Pancreas (tissue), 10 donors: ENCODE measurements at places on chromosomes 1 and 21. TPM values are rescaled to one million over a fixed set of nuclear protein-coding genes. Genes with fewer than 3 reads are reported as not detected.

MARK1 gene
- total RNA-seq, result 1.9 TPM

KMO gene
- not detected for total RNA-seq

THEMIS2 gene
- 12.6 TPM for total RNA-seq

METTL25B gene
- 18.1 TPM for total RNA-seq

FAM163A gene
- 0.18 TPM for total RNA-seq

NEGR1 gene
- total RNA-seq, result 3.0 TPM

DIO1 gene
- not detected for total RNA-seq

NBL1 gene
- total RNA-seq, result 12.7 TPM

GJA8 gene
- total RNA-seq, result not detected

DNA sequence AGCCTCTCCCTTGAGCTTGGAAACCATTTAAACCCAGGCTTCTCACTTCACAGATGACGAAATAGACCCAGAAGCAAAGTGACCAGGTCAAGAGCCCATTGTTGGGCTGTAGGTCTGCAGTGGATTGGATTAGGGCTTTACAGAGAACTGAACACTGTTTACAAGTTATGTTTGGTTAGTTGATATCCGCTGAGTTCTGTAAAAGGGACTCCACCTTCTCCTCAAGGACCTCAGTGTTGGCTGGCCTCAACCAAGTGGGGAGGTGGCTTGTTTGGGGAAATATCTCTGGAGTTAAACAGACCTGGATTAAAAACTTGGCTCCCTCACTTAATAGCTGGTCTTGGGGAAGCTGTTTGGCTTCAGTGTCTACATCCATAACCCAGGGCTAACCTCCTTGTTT is 88.1 kb downstream of the UCK2 start:
- no peaks in the 10 kb centered on the region for H3K36me3 ChIP-seq
- no peaks in the 10 kb centered on the region for H3K4me1 ChIP-seq
- no peak for DNase-seq
- H3K27me3 ChIP-seq, result no peaks in the 10 kb centered on the region
- H3K4me3 ChIP-seq, result no peak overlapping the region

DNA sequence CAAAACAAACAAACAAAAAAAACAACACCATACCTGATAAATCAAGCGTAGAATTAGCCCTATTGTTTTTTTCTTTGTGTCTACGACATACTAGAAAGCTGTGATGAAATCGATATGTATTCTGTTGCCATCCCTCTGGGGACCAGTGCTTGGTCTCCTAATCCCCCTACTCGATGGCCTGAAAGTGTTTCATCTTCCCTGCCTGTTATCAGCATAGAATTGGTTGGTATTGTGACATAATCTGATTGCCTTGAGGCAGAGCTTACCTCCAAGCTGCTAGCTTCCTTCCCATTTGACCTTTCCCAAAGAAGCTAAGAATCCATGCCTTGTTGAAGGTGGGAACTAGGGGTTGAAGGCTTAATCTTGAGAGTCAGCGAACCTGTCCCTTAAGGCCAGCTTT is 40.7 kb upstream of the PIGV start:
- H3K36me3 ChIP-seq, result peaks cover 6% of the 10 kb centered on the region
- no peak for DNase-seq
- H3K4me3 ChIP-seq, result no peak overlapping the region
- H3K27ac ChIP-seq, result no peak overlapping the region
- no peaks in the 10 kb centered on the region for H3K4me1 ChIP-seq

DNA sequence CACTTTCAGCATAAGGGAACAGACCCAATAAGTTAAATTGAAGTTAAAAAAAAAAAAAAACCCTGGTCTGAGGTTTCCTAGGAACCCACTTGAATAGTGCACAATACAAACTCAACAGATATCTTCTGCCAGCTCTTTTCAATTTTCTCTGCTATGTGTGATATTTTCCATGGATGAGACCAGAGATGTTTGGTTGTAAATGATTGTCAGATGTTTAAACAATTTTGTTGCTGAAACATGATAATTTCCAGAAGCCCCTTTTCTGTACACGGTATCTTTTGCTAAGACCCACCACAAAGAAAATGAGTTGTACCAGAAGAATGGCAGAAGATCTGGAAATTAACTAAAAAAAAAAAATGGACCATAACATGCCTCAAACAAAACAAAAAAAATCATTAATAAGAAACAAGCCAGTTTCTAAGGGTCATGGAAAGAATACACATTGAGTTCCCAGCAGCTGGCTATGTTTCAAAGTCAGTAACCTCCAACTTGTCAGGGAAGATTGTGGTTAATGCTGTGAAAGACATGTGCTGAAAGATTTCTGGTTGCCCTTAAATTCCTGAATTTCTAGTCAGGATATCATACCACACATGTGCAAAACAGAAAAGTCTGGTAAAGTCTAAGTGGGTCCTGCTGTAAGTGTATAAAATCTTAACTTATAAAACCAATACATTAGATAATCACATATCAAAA is 35.6 kb upstream of the MGST3 start:
- no peaks in the 10 kb centered on the region for H3K4me1 ChIP-seq
- peaks cover 5% of the 10 kb centered on the region for H3K27me3 ChIP-seq
- no peak overlapping the region for H3K27ac ChIP-seq
- H3K36me3 ChIP-seq, result no peaks in the 10 kb centered on the region
- H3K4me3 ChIP-seq, result no peak overlapping the region

DNA sequence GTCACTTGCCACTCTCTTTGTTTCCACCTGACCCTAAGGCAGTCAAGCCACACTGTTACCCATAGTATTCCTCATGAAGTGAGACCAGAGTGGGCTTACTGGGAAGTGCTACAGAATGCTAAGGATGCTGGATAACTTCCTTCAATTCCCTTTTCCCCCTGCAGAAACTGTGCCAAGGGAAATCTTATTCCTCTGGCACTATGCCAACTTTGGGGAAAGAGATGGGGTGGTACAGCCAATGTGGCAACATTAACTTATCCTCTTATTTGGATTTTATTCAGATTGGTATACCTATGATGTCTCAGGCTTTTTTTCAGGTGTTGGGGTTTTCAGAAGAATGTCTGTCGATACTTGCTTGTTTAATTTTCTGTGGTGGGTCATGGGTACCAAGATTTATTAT is 599.4 kb upstream of the PBX1 start:
- DNase-seq, result no peak
- no peak overlapping the region for H3K27ac ChIP-seq
- H3K4me3 ChIP-seq, result no peak overlapping the region
- no peaks in the 10 kb centered on the region for H3K27me3 ChIP-seq
- H3K36me3 ChIP-seq, result no peaks in the 10 kb centered on the region
- no peaks in the 10 kb centered on the region for H3K4me1 ChIP-seq

DNA sequence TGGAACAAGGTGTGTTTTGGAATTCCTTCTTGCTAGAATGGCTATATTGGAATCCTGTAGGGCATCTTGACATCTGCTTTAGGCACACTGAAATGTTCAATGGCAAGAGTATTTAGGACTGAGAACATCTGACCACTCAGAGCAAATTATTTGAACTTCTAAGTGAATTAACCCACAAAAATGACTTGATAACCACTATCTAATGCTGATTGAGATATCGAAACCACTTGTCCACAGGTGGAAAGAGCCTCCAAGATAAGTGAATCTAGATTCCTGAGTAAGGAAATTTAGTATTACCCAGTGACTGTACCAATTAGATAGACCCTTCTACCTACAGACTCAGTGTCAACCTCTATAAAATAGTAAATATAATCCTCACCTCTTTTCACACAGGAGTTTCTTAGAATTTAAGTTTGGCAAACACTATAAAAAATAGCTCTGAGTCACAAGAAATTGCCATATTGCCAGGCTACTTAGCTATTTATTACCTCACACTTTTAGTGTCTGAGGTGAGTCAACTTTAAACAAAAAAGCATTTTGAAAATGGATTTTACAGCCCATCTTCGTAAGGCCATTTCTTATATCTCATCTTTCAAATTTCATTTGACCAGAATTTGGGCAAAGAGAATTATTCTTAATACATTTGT is 421.8 kb downstream of the PTBP2 start:
- no peak overlapping the region for H3K27ac ChIP-seq
- no peak for DNase-seq
- H3K36me3 ChIP-seq, result no peaks in the 10 kb centered on the region

DNA sequence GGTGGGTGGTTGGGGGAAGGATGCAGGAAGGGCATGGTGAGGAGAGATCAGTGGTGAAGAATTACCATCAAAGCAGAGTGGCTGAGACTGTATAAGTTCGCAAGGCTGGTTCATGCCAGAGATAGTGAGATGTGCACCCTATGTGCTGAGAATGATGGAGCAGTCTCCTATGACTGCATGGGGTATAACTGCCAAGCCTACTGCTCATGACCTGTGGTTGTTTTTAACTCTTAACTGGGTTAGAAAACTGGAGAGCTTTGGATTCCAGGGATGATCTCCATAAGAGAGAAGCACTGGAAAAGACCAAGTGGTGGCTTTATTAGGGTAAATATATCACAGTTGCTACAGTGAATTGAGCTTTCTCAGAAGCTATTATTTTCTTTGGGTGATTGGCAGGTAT is 16.2 kb downstream of the WNT2B start:
- no peaks in the 10 kb centered on the region for H3K36me3 ChIP-seq
- no peak overlapping the region for H3K27ac ChIP-seq
- no peaks in the 10 kb centered on the region for H3K27me3 ChIP-seq

- H3K27ac ChIP-seq, result no peak overlapping the region
- H3K36me3 ChIP-seq, result no peaks in the 10 kb centered on the region
- H3K4me1 ChIP-seq, result no peaks in the 10 kb centered on the region
- no peaks in the 10 kb centered on the region for H3K27me3 ChIP-seq
- H3K4me3 ChIP-seq, result no peak overlapping the region
- no peak for DNase-seq
These were observed 19.0 kb upstream of the SLC6A9 start for GRCh38 chr1:44050261-44050660.

GRCh38 chr1:44854970-44855369 is 11.9 kb upstream of the PTCH2 start:
- no peak overlapping the region for H3K4me3 ChIP-seq
- H3K36me3 ChIP-seq, result no peaks in the 10 kb centered on the region
- H3K27me3 ChIP-seq, result no peaks in the 10 kb centered on the region
- no peak overlapping the region for H3K27ac ChIP-seq
- no peak for DNase-seq

DNA sequence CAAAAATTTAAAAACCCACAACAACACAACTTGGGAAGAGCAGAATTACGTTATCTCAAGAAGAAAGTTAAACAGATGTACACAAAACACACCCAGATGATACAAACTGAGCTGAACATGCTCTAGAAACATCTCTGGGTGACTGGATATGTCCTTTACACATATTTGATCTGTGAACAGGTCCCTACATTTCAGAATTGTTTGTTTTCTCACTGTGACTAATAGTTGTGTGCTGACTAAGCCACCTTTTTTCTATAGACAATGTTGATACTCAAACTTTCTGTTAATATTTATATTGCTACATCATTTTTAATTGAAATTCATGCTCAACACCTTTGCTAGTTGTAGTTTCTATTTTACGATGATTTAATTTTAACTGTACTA is 1.0 kb upstream of the F11R start:
- DNase-seq, result no peak
- H3K27ac ChIP-seq, result peak overlapping the region; percentile 89
- H3K36me3 ChIP-seq, result no peaks in the 10 kb centered on the region
- H3K4me1 ChIP-seq, result peaks cover 26% of the 10 kb centered on the region
- peak overlapping the region; percentile 12 for H3K4me3 ChIP-seq

DNA sequence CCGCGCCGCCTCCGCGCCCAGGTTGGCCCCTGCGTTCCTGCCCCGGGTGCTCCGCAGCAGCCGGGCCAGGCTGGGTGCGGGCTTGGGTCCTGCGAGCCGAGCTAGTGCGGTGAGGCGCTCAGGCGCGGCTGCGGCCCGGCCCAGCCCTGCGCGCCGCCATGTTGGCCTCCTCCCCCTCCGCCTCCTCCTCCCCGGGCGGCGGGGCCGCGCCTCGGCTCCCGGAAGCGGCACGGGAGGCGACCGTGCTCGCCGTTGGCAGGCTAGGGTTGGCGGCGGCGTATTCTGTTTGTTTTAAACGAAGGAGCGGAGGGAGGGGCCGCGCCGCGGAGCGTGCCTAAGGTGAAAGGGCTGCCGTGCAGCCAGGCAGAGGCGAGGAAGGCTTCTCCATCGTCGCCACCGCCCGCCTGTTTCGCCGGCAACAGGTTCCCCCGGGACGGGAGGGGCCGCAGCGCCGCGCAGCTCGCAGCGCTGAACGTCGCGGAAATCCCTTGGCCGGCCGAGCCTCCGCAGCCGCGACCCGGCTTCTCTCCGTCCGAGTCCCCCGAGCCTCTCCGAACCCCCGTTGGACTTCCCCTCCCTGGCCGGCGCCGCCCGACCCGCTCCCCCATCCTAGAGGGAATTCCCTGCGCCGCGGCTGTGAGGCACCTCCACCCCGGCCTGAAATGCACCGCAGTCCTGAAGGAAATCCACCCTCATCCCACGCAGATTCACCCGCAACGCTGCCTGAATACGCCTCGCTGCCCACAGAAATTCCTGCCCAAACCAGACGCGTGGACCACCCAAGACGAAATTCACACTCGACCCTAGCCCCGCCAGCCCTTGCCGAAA is at the start of gene USP24:
USP24 (minus strand) TSS at position 171 of the 828 bp plus-strand sequence. CDS start 251 bp downstream, outside the sequence.
- H3K36me3 ChIP-seq, result no peaks in the 10 kb centered on the region
- peak; percentile 87 for DNase-seq
- H3K4me1 ChIP-seq, result peaks cover 25% of the 10 kb centered on the region
- no peaks in the 10 kb centered on the region for H3K27me3 ChIP-seq

- DNase-seq, result no peak
- no peaks in the 10 kb centered on the region for H3K4me1 ChIP-seq
- H3K4me3 ChIP-seq, result no peak overlapping the region
These were observed 817.6 kb downstream of the KCNT2 start for GRCh38 chr1:195790514-195791168.

DNA sequence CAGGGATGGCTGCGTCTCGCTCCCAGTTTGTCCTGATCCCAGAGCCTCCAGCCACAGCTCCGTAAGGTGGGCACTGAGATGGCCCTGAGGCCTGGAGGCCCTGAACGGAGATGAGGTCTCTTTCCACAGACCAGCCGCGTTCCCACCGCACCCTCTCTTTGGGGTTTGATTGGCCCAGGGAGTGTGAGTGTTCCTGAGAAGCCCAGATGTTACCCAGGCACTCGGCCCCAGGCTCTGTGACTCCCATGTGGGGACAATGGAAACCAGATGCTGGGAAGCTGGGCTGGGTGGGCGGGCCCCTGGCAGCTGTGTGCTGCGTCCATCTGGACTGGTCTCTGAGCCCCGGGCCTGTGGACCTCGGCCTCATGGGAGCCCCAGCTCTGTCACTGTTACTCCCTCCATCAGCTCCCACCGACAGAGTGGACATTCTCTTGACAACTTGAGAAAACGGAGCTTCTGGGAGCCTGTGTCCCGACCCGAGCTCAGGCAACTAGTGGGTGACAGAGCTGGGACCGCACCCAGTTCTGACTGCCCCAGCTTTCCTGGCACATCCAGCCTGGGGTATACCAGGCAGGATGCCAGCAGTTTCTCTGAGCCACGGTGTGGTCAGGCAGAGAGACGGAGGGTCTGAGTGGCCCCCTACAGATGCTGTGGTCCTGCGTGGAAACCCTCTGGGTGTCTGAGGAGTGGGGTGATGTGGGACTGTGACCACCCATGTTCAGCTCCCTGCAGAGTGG is 9.8 kb upstream of the COL6A1 start:
- H3K4me3 ChIP-seq, result no peak overlapping the region
- H3K27me3 ChIP-seq, result no peaks in the 10 kb centered on the region
- no peak for DNase-seq
- no peak overlapping the region for H3K27ac ChIP-seq
- peaks cover 7% of the 10 kb centered on the region for H3K4me1 ChIP-seq

- no peaks in the 10 kb centered on the region for H3K27me3 ChIP-seq
- H3K4me3 ChIP-seq, result no peak overlapping the region
- H3K36me3 ChIP-seq, result no peaks in the 10 kb centered on the region
These were observed 34.1 kb downstream of the IGSF21 start for GRCh38 chr1:18141661-18142060.
